AG04450 (cell line): ENCODE measurements at places on chromosomes 5 and 9.

GRCh38 chr5:76363352-76364225, 39.5 kb upstream of the IQGAP2 start:
- no peak for DNase-seq

DNA sequence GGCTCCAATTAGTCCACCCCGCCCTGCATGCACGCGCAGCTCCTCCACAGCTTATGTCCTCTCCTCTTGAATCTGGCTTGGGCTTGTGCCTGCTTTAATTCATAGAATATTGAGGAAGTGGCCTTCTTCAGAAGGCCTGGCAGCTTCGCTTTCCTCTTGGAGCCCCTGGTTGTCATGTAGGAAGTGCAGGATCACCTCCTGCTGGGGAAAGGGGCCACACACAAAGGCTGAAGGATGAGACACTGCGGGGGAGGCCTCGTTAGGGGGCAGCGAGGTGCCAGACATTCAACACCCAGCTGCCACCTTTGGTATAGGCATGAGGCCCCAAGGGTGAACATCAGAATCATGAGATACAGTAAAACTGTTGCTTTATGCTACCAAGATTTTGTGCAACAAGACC, 2.7 kb upstream of the CNOT6 start:
- no peak for DNase-seq

GRCh38 chr5:34533582-34534522, 122.3 kb upstream of the RAI14 start:
- DNase-seq: peak; percentile 87

- DNase-seq: no peak
Observed at GRCh38 chr5:103340717-103341388, 82.3 kb downstream of the MACIR start.

GRCh38 chr5:84706678-84707641, 322.3 kb upstream of the EDIL3 start:
- no peak for DNase-seq
